Fibroblast of skin of left biceps (primary cell): ENCODE measurements at places on chromosomes 5 and 9.
A peak's percentile ranks its signal among the peaks of the same experiment; 100 is the strongest.

GRCh38 chr5:150235500-150235854 is 45.6 kb downstream of the SLC6A7 start:
- DNase-seq = no peak

GRCh38 chr9:128310461-128310860 is 11.8 kb downstream of the TRUB2 start:
- DNase-seq = no peak

DNA sequence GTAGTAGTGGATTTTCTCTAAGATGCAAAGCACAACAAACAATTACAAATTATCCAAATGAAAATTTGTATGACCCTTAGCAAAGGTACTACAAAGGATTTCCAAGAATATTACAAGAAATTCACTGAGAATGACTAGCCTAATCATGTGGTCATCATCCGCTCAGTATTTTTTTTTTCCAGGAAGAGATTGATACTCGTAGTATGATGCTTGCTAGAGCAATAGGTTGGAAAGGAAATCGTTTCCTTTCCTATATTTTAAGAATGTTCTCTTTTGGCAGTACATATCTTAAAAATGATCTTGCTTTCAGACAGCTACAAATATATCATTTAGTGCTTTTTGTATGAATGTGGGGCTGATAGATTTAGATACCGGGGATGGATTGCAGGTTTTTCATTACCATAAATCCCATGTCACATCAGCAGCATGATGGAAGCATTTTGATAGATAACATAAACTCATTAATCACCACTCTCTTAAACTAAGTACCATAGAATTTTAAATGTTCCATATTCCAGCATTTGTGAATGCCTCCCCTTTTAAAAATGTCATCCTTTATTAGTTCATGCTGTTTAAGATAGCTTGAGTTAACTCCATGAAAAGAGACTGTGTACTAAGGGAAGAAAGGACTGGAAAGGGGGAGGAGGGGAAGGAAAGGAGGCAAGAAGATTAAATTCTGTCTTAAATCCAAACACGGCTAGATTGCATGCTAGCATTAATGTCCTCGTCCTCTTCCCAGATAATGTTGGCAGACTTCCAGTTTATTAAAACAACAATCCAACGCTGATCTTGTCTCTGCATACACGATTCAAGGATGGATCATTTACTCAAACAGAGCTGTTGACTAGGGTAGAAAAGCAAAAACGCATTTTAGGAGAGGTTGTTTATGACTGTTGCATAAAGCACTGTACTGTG is 311.7 kb upstream of the ZNF608 start:
- DNase-seq = peak; percentile 44

- no peak for DNase-seq
Observed at GRCh38 chr5:8580298-8580697, 711.4 kb downstream of the MTRR start.

DNA sequence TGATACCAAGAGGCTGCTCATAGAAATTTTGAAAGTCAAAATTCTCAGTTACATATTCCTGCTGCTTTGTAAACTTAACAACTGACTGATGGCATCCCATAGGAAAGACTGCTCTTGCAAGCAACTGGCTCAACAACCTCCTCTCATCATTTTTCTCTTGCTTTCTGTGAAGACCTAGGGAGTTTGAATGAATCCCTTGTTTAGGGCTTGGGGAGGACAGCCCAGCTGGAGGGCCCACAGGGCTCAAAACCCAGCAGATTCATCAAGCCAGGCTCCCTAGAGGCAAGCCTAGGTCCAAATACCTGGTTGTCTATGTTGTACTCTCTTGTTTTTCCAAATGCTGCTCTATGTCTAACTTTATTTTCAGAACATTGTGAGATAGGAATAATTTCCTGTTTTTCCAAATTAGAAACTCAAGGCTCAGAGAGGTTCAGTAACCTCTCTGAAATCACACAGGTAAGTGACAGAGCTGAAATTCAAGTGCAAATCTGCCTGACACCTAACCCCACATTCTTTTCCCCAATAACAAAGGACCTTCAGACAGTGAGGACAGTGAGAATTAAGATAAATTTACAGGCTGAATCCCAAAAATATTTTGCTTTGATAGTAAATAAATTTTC is 558.9 kb upstream of the KLF4 start:
- no peak for DNase-seq

DNA sequence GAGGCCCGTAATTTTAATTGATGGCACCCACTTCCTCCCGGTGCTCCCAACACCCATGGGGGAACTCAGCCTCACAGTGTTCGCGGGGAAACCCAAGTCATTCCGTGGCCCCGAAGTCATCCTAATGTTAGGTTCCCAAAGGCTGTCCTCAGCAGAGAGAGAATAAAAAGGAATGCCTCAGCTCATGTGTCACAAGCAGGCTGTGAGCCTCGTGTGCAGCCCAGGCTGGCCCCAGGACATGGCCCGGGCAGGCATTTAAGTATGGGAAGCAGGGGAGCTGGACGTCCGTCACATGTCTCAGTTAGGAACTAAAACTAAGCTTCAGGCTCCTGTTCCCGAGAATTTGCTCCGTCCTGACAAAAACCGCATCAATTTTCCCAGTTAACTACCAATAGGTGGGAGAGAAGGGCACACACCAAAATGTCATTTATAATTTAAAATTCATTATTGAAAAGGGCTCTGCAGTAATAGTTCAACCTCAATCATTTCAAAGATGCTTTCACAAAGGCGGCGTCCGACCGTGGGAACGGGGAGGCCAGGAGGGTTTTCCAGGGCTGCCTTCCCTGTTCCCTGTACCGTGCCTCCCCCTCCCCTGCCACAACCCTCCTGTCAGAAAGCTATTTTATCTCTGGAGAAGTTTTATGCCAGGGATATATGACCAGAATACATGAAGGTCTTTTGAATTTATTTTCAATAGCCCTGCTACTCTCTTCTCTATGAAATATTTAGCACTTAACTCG is 137.3 kb downstream of the FSTL4 start:
- no peak for DNase-seq

- no peak for DNase-seq
Observed at GRCh38 chr9:110214090-110214489, 6.1 kb upstream of the C9orf152 start.

GRCh38 chr5:156896546-156896945 is 46.5 kb downstream of the PPP1R2B start:
- DNase-seq = no peak

- no peak for DNase-seq
Observed at GRCh38 chr5:38782180-38782835, 63.5 kb upstream of the OSMR start.
